ENCODE measurements at places on chromosomes 7 and 10.
A peak's percentile ranks its signal among the peaks of the same experiment; 100 is the strongest.

DNA sequence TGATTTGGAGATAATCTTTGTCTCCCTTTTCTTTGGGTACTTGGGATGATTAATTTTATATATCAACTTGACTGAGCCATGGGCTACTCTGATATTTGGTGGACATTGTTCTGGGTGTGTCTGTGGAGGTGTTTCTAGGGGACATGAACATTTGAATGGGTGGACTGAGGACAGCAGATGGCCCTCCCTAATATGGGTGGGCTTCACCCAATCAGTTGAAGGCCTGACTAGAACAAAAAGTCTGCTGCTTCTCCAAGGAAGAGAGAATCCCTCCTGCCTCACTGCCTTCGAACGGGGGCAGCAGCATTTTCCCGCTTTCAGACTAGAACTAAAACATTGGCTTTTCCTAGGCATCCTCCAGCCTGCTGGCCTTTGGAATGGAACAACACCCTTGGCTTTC lies 73.9 kb upstream of the EMX2 start:
- DNase-seq, result no peak

DNA sequence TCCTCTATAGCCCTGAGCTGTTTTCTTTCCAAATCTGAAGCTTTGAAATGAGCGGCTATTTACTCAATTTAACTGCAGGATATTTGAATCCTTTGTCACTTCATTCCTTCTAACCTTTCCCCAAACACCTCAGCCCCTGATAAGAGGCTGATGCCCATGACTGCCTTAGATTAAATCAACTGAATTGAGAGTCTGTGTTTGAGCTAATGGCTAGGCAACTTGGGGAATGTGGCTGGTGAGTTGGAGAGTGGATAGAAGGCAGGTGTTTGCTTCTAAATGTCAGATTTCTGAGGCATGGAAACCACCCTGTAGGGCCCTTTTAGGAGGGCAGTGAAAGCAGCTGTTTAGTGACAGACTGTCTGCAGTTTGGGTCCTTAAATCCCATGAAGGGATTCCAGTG lies 759.9 kb downstream of the LRMDA start:
- no peak for DNase-seq

DNA sequence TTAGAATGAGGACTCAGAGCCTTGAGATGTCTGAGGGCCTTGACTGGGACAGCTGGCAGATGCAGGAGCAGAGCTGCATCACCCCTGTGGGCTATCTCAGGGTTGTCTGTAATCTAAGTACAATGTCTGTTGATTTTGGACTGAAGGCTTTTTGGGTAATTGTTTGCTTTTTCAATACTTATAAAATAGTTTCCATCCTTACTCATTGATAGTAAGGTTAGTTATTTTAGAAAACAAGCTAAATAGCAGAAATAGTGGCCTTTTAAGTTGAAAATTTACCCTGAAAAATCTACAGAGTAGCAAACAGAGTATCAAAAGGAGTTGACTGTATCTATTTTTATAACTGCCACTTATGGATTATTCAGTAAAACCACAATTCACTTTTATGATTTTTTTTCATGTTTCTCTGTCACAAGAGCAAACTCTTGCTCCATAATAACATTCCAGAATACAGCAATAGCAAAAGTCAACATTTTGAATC lies 179.7 kb downstream of the CFTR start:
- DNase-seq, result no peak

DNA sequence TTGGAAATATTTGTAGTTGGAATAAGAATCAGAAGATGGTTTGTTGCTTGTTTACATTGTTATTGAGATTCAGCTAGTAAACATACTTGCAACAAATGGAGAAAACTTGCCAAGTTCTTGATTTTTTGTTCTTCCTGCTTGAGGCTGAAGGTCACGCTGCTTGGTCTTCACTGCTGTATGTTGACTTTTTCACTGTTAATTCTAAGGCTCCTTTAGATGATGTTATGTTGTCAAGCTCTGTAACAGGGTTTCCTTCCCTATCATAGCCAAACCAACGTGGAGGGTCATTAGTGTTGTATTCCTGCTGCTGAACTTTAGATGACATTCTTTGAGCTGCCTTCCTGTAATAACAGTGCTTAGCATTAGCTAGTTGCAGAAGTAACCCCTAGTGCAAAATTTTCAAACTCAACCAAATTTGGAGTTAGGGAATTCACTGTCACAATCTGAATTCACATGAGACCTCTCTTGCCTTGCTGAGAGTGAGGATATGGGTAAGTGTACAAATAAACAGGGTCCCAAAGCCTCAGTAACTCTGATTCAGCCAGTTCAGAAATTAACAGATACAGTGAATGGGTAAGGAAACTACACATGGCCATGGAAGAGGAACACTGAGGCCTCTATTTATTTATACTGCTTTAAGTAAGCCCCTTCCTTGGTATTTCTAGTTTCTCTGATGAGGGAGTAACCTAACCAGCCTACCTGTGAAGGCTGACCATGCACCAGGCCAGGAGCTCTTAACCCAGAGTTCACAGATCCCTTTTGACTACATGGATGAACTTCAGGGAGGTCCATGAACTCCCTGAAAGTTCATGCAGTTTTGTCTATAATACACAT lies 64.6 kb downstream of the FAM185A start:
- no peak for DNase-seq

DNA sequence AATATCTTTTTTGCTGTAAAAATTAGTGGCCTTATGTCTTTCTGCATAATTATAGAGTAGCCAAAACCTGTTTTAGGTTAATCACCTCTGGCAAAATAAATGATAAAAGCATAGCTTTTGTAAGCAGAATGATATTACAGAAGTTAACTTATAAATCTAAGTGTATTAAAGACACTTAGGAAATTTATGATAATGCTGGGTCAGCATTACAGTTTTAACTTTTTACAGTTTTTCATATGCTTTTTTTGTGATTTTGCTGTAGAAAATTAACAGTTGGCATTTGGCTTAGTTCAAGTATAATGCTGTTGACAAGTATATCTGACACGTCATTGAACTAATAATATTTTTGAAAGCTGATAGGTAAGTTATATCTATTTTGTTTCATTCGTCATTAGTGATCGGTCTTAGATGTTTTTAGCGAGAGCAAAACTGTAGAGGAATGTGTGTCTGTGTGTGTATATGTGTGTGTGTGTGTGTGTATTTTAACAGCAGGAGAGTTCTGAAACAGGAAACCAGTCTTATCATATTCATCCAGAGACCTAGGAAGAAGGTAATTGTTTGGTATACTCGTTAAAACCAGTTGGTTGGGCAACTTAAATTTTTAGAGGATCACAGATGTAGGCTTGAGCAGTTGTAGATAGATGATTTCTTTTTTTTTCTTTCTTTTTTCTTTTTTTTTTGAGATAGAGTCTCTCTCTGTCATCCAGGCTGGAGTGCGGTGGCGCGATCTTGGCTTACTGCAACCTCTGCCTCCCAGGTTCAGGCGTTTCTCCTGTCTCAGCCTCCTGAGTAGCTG lies 15.4 kb downstream of the PTEN start:
- no peak for DNase-seq

DNA sequence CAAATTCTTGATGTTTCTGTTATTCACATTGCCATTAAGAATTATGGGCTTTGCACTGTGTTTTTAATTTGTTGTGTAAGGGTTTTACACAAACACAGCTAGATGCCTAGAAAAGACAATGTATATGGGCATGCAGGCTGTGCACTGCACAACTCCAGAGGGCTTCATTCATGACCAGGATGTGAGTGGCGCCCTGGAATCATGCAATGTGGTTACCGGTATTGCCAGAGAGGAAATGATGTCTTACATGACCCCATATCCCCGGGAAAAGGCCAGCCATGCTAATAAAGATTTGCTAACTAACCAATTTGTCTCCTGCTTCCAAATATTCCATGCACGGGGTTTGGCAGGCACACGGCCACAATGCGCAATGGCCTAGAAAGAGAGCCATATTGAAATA lies 16.9 kb downstream of the KCNMA1 start:
- DNase-seq, result no peak

DNA sequence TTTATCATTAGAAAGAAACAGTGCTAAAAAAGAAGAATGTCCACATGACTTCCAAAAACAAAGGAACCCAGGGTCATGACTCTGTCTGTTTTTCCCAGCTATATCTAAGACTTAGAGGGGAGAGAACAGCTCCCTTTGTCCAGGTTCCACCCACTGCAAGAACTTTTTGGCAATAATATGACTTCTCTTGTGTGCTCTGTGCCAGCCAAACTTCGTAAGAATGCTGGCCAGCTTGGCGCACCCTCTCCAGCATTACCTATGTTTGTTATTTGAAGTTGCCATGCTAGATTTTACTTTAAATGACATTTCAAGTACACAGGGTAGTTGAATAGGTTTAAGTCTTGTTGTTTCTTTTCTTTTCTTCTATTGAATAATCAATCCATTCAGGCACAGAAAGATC lies 371.4 kb downstream of the KCNMA1 start:
- no peak for DNase-seq

DNA sequence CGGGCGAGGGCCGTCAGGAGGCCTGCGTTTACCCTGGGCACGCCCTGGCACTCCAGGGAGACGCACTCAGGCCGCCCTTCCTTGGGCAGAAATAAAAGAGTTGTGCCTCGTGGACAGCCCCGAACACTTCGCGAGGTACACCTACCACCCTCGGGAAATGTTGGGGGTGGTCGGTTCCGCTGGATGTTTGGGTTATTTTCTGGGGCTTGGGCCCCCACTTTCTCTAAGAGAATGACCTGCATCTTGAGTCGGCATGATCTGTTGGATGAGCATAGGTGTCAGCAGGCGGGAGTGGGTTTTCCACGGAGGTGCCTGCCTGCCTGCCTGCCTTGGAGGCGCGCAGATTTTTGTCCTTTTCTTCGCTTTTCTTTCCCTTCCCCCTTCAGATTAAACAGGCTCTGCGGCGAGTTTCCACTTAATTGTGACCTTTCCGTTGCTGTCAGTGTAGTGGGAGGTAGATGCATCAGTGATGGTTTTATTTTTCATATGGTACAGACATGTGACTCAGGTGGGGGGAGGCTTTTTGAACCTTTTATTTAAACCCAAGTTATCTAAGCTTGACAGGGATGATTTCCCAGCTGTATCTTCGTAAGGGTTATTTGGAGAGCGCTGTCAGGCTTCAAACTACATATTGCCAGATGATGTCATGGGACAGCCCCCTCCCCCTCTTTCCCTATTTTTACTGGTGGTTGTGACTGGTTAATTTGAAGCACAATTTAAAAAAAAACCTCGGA lies 661 bp downstream of the HECTD2 start:
- no peak for DNase-seq

- no peak for DNase-seq
These were observed 98.2 kb downstream of the PRLHR start for GRCh38 chr10:118497227-118497626.

DNA sequence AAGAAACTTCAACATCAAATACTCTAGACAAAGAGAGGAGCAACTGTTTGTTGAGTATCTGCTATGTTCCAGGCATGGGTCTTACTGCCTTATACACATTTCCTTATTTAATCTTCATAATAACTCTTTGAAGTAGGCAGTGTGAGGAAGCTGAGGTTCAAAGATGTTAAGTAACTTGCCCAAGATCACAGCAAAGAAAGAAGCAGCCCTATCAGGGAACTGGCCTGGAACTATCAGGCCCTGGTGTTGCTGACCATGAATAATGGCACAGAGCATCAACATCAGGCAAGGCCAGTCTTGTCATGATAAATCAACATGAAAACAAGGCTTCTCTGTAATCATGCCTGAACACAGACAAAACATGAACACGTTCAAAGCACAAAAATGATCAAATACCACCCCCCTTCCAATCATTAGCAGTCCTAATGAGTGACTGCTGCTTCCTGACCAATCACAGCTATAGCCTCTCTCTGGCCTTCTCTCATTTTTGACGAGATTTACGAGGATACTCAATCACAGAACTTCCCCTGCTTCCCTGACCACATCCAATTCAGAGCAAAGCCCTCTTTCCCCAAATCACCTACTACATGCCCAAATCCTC lies 2.3 kb downstream of the GSDME start:
- no peak for DNase-seq

GRCh38 chr7:151875942-151876898 lies 695 bp downstream of the PRKAG2 start:
- peak; percentile 53 for DNase-seq

DNA sequence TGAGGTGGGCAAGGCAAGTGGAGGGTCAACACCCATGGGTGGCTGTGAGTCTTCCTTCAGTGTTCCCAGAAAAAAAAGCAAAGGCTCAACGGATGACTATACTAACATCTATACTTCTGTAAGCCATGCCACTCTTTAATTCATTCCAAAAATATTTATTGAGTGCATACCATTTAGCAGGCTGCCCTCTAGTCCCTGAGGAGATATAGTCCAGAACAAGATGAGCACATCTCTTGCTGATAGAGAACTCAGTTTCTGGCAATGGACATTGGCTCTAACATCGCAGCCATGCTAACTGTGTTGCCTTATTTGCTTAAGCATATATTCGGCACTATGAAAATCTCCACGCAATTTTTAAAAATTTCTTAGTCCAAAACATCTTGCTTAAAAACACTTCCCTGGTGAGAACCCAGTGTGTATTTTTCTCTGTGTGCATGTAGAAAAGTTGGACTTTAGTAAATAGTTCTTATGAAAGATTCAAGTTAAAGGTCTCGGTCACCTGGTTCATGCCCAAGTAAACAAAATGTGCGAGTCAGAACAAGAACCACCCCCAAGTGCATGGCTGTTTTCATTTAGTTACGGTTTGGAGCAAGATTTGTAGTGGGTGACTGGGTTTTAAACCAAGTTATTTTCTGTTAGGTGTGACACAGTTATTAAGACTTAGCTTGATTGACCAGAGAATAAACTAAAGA lies 69.8 kb downstream of the MET start:
- DNase-seq, result no peak

DNA sequence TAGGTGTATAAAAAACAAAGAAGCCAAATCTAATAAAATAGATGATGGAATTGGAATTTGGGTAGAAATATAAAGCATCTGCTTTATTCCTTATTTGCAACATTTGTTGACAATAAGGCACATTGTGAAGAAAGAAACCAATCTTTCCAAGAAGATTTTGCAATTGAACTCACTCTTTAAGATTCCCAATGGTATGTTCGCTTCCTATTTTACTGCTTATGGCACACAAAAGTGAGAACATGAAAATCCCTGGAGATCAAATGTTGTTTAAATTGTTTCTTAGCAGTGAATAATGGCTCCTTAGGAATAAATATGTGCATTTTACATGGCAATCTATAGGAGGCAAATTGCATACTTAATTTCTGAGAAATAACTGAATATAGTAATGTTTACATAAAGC lies 84.5 kb downstream of the ADAM22 start:
- DNase-seq, result no peak

All from T-helper 2 cell (primary cell).